ENCODE measurements at places on chromosomes 6 and 20.

DNA sequence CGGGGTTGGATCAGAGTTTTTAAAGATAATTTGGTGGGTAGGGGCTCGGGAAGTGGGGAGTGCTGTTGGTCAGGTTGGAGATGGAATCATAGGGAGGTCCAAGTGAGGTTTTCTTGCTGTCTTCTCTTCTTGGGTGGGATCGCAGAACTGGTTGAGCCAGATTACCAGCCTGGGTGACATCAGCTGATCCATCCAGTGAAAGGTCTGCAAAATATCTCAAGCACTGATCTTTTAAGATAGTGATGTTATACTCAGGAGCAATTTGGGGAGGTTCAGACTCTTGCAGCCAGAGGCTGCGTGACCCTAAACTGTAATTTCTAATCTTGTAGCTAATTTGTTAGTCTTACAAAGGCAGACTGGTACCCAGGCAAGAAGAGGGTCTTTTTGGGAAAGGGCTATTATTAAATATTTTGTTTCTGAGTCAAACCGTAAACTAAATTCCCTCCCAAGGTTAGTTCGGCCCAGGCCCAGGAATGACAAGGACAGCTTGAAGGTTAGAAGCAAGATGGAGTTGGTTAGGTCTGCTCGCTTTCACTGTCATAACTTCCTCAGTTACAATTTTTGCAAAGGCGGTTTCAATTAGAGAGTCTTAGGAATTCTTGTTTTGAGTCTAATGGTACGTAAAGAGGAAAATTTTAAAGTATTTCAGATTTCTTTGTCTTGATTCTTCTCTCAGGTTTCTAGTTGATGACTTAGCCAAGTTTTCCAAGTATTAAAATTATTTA lies 53.1 kb downstream of the SCAF8 start:
- DNase-seq: no peak

DNA sequence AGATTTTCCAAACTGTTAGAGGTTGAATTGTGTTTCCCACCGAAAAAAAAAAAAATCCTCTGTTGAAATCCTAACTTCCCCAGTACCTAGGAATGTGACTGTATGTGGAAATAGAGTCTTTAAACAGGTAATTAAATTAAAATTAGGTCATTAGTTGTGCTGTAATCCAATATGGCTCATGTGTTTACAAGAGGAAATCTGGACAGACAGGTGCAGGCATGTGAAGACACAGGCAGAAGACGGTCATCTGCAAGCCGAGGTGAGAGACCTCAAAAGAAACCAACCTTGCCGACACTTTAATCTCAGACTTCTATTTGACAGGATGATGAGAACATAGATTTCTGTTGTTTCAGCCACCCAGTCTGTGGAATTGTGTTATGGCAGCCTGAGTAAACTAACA lies 28.6 kb upstream of the EZR start:
- no peak for DNase-seq

DNA sequence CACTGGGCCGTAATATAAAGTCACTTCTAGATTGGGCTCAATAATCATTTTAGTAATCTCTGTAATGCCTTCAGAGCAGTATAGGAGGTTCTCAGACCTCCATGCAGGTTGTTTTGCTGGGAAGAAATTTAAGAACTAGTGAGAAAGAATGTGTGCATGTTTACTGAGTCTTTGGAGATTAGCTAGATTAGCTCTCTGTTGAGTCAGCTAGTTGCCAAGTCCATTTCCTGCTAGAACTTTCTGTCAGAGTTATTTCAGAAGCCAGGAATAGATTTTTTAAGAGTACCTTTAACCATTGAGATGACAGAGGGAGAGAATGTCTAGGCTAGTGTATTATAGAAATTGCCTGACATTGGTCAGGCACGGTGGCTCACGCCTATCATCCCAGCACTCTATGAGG lies 33.3 kb downstream of the ORC3 start:
- no peak for DNase-seq

GRCh38 chr20:49948809-49949507 lies 12.8 kb downstream of the RNF114 start:
- no peak for DNase-seq

- no peak for DNase-seq
Measured at GRCh38 chr6:147774856-147775255, 266.4 kb downstream of the SAMD5 start.

GRCh38 chr20:64106981-64107735 lies at the start of gene NPBWR2:
NPBWR2 (minus strand) TSS chr20:64107565; CDS start chr20:64106831, 734 bp downstream.
- no peak for DNase-seq

DNA sequence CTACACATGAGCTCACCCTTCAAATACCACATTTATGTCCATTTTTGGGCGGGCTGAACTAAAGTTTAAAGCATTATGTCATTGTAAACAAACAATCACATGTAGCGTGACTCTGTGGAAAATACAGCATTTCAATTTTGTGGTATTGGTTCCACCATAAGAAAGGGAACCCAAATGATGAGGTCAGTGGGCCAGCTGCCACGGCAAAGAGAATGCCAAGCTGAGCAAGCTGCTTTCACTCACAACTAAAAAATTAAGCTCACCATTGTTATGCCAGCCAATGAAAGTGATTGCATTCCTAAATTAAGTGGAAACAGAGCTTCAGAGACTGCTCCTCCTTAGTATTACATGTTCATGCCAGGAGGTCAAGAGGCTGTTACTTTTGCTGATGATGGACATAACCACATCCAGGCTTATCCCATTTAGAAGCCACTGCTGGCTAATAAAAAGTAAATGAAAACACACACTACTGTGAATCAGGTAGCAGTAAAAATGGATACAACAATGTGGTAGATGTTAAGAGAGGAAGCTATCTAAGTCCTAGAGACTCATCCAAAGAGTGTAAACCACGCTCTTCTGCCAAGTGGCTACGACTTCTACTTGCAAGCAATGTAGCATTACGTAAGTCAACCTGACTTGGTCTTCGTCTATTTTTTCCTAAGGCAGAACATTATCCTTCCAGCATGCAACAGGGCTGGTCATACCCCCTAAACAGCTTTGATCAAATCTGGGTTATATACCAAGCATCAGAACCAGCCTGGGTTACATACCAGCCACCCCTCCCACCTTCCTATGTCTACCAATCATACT lies 164.8 kb downstream of the BACH2 start:
- DNase-seq: no peak

DNA sequence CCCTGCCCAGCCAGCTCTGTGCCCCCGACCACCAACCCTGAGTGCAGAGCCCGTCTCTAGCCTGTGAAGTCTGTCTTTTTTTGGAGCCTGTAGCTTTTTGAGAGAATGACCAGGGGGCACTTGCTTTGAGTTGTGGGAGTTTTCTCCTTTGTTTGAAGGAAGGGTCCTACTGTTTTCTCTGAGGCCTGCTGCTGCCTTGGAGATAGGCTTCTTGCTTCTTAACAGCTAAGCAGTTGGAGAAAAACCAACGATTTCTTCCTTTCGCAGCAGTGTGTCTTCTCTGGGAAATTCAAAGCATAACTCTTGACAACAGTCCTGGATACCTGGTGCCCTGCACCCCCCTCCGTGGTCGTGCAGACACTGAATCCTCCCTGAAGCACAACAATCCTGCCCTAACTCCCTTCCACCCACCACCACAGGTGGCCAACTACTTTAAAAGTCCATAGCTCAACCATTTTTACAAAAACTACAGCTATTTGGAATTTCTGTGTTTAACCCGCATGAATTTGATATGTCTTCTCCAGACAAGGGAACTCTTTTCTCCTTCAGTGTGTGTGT lies 61.0 kb downstream of the FAM50B start:
- no peak for DNase-seq

GRCh38 chr6:126767711-126768110 lies 350.8 kb upstream of the RSPO3 start:
- no peak for DNase-seq

GRCh38 chr20:33450867-33451266 lies 7.3 kb upstream of the SNTA1 start:
- no peak for DNase-seq
